ENCODE measurements at places on chromosomes 6 and 20.

DNA sequence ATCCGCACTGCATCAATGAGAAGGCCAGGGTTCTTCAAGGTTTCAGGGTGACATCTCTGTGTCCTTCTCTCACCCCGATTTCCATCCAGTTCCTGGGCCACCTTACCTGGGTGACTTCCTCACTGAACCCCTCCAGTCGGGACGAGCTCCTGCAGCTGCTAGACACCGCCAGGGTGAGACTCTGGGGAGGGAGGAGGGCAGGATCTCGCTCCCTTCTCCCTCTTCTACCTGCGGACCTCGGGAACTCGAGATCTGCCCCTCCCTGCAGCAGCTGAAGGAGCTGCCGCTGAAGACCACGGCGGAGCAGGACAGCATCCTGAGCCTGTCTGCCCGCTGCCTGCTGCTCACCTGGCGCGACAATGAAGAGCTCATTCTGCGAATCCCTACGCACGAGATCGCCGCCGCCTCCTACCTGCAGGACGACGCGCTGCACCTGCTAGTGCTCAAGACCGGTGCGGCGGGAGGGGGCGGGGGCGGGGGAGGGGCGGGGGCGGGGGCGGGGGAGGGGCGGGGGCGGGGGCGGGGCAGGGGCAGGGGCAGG lies 7.5 kb downstream of the CCM2L start:
- DNase-seq, result no peak

GRCh38 chr6:35624341-35625070 lies 64.2 kb downstream of the FKBP5 start:
- DNase-seq, result peak; percentile 24

- no peak for DNase-seq
These were observed 219.4 kb upstream of the SSTR4 start for GRCh38 chr20:22815603-22816315.

DNA sequence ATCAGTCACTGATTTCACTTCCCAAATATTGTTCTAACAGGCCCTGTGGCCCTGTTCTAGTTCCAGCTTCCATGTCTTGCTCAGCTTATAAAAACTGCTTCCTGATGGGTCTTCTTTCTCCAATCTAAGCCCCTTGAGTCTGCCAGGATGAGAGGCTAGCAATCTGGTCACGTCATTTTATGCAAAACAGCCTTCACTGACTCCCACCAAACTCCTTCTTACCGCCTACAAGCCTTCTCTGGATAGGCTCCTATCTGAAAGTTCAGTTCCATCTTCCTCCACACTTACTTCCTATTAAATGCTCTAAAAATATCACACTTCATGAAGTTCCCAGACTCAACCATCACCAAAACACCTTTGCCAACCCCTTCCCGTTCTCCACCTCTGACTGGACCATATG lies 15.5 kb downstream of the CRNKL1 start:
- no peak for DNase-seq

DNA sequence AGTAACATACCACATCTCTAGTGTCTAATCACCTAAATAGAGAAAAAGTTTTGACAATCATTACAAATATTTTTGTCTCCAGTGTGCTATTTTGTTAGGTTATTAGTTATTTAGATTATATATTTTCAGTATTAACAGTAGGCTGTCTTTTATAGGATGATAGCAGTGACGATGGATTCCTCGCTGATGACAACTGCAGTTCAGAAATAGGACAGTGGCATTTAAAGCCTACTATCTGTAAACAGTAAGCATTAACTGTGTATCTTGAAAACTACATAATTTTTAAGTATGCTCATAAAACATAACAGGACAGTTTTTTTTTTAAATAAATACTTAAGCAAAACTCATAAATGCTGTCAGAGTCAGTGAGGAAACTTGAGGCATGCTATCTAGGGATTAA lies 37.9 kb upstream of the MYO6 start:
- DNase-seq, result no peak
